Naive thymus-derived CD4-positive, alpha-beta T cell (primary cell): ENCODE measurements at places on chromosomes 6 and 20. TPM values are rescaled to one million over a fixed set of nuclear protein-coding genes. Genes with fewer than 3 reads are reported as not detected.

DNA sequence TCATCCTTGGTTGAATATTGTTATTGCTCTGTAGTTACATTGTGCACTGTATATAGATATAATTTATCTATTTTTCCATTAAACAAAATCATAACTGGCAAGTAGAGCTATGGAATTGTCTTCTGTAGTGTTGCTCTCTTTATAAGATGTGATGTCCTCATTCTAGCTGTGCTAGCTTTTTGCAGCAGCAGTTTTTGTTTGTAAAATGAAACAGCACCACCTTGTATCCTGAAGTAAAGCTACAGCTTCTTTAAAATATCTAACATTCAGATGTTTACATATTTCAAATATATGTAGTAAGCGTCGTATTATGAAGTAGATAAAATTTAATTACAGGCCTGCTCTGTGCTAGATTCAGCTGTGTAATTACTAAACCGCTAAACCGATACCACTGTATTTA, 328.8 kb upstream of the MANEA start:
- no peak for DNase-seq

DNA sequence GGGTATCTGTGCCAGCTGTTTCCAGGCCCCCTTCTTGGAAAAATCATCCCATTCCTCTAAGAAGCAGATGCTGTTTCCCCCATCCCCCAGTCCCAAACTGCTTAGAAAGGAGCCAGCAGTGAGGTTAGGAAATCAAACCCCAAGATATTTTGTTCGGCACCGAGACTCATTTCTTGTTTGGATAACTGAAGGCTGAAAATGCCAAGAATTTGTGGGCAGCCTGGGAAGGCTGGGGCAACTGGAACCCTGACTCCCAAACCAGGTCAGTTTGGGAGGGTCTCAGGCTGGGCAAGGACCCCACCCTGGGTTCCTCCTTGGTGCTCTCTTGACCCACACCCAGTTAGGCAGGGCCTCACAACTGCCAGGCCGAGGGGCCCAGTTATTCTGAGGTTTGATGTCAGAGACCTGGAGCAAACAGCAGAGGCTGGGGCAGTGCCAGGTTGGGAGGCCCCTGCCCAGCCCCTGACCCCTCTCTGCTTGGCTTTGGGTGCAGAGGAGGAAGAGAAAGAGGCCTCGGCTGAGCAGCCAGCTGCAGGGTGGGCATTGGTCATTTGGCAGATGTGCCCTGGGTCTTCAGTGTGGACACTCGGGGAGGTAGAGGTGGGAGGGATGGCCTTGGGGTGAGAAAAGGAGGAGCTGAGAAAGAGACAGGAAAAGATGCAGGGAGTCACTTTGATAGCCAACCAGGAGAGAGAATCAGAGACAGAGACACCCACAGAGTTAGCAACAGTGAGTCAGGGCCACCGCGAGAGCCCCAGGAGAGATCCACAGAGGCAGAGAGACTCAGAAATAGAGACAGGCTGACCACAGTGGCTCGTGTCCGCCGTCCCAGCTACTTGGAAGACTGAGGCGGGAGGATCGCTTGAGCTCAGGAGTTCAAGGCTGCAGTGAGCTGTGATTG, 5.0 kb downstream of the ANGPT4 start:
- no peak for DNase-seq

- DNase-seq = no peak
These were observed 174.5 kb upstream of the SNX9 start for GRCh38 chr6:157648561-157648960.

- DNase-seq = no peak
These were observed 42.7 kb downstream of the RFPL4B start for GRCh38 chr6:112389842-112390241.

DNA sequence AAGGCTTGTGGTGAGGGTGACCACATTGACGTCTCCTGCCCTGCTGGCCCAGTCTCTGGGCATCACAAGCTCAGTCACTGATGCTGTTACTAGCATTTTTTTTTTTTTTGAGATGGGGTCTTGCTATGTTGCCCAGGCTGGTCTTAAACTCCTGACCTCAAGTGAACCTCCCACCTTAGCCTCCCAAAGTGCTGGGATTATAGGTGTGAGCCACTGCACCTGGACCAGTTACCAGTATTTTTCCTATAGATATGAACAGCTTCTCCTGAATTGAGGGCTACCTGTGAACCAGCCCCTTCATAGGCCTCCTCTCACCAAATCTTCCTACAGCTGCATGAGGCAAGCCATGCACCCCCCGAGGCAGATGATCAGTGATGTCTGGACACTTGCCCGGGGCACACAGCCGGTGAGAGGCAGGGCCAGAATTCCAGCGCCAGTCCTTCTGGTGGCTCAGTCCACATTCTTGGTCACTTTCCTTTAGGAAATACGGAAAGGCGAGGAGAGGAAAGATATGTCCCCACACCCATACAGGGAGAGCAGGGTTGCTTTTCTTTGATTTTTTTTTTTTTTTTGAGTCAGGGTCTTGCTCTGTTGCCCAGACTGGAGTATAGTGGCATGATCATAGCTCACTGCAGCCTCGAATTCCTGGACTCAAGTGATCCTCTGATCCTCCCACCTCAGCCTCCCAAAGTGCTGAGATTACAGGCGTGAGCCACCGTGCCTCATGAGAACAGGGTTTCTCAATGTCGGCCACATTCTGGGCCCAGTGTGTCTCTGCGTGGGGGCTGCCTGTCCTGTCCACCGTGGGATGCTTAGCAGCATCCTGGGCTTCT, 50.7 kb downstream of the UBE2V1 start:
- no peak for DNase-seq

GRCh38 chr6:129267028-129267427, 384.1 kb downstream of the LAMA2 start:
- DNase-seq = no peak

GRCh38 chr6:33406126-33406525, 4.7 kb upstream of the PHF1 start:
- no peak for DNase-seq

Gene BMP6
- 0.37 TPM for total RNA-seq

Gene SH3BGRL2
- total RNA-seq = 1.8 TPM

Gene AGER
- total RNA-seq = 92.2 TPM

Gene TFAP2A
- not detected for total RNA-seq

Gene OOEP
- not detected for total RNA-seq
